Ascending aorta (tissue), 2 donors: ENCODE measurements at places on chromosomes 5 and 9.

- DNase-seq, result no peak
Observed at GRCh38 chr5:7250004-7250403, 145.9 kb upstream of the ADCY2 start.

DNA sequence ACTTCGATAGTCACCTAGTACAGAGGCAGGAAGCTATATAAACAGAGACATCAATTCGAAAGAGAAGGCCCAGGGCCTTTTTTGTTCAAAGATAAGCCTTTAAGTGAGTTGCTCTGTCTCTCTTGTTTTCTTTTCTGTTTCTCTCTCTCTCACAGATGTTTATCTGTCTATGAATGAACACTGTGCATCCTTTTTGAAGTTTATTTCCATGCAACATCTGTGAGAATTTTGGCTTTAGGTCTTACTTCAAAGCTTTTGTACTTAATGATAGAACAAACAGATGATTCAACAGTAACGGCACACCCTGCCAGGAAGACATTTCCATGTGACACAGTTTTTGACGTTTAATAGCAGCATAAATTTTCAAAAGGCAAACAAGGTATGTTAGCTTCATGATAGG lies 1413.1 kb upstream of the CDH6 start:
- DNase-seq, result no peak

DNA sequence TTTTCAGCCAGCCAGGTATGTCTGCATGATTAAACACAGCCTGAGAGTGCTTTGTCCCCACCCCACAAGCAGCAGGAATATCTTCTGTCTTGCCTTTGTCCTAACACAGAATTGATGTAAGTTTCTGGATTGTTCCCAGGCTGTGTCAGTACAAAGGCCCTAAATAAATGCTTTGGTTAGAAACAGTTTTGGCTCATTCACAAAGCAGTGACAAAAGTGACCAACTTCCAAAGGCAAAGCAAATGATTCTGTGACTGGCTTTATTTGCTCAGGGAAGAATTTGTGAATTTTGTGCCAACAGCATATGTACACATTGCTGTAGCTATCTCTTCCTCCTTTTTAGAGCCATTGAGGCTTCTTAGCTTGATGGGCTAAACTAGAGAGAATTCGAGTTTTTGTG lies 133.7 kb downstream of the PLPPR1 start:
- DNase-seq, result no peak

DNA sequence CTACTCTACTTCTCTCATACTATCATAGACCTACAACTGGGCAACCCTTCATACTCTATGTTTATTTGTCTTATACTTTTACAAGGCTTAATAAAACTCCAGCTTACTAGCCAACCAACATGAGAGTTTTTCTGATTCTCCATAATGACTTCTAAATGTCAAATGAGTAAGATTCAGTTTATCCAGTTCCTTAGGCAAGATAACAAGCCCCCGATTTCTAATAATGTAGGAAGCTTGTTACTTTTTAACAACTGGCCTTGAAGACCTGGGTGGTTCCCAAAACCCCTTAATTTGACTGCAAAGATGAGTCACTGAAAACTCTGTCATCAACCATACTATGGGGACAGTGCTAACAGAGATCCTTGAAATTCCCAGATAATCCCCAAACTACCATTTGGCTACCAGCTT lies 294.6 kb upstream of the ACTBL2 start:
- DNase-seq, result no peak

DNA sequence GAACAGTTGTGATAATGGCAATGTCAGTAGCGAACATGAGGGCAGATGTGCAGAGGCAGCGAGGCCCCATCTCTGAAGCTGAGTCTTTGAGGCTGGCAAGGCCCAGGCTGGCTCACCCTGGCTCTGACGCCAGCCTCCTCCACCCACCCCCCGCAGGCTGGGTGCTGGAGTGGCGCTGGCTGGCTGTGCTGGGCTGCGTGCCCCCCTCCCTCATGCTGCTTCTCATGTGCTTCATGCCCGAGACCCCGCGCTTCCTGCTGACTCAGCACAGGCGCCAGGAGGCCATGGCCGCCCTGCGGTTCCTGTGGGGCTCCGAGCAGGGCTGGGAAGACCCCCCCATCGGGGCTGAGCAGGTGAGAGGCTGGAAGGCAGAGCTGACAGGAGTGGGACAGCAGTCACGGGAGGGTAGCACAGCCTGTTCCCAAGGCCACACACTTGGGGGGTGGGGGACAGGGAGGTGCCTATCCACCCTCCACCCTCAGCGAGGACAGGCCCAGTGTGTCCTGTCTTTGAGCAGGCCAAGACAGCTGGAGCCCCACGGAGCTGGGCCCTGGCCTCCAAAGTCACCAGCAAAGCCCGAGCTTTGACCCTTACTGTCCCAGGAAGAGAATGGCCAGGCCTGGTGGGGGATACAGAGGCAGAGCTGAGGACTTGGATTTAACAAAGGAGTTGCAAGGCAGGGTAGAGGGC lies 5.6 kb downstream of the SLC2A8 start:
- DNase-seq, result no peak
